Thoracic aorta (tissue), 2 donors: ENCODE measurements at places on chromosomes 11 and 22. TPM values are rescaled to one million over a fixed set of nuclear protein-coding genes. Genes with fewer than 3 reads are reported as not detected.

DNA sequence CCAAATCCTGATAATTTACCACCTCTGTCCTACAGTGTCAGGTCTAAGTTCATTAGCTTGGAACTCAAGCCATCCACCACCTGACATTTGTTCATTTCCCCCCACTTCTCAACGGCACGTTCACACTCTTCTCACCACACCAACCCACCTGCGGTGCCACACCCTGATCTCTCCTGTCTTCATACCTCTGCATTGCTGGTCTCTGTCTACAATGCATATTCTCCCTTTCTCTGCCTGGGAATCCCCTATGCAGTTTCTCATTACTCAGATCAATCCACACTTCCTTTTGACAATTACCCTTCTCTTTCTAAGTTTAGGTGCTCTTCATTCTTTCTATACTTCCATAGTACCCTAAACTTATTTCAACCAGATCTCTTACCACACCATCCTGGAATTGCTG is 20.4 kb upstream of the EMSY start:
- DNase-seq = no peak

DNA sequence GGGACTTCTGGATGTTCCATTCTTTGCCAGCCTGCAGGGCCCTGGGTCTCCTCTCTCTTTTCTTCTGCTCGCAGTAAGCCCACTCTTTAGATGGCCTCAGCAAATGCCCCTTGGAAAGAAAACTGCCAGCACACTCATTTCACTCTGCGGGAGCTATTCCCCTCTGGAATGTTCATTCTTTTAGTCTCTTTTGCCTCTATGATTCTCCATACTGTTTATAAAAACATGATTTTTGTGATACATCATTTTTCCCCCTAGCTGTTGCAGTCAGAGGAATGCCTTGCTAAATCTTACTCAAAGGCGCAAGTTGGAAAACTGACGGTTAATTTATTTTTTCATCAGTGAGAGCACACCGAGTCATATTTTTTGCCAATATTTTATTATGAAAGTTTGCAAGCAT is 184.9 kb downstream of the SNX19 start:
- DNase-seq = no peak

- no peak for DNase-seq
These were observed 40.4 kb downstream of the BCR start for GRCh38 chr22:23220485-23221350.

- no peak for DNase-seq
These were observed 6.7 kb upstream of the NAV2 start for GRCh38 chr11:19705936-19706335.

- DNase-seq = no peak
These were observed 53.5 kb downstream of the CYTH4 start for GRCh38 chr22:37335806-37336199.

DNA sequence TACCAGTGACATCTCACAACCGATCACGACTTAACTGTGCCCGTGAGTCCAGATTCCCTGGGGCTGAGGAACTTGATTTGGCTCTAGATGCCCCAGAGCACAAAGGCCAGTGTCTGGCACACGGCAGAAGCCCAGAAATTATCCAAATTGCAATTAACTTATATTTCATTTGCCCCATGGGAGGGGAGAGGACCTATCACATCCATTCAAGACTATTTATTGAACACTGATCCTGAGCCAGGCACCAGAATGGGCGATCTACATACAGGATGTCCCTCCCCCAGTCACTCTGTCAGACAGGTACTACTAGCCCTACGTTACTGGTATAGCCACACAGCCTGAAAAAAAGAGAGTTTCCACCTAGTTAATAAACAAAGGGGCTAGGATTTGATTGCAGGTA is 5.1 kb downstream of the DNAL4 start:
- DNase-seq = no peak

DNA sequence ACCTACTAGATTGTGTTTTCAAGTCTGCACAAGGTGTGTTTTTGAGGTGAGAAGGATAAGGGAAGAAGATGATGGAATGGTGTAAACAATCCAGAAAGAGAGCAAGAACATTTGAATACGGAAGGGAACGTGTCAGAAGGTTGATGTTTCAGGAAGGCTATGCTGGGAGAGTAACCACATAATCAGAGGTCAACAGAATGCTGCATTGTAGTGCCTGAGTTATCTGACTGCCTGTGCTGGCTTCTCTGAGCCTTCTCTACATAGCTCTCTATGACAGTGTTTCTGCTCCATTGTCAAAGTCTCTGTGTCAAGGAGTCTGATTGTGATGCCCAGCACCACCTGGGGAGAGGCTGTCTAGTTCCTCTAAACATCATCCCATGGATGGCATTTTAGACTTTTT is 74.1 kb downstream of the CYB5R2 start:
- no peak for DNase-seq

- DNase-seq = no peak
These were observed 34.8 kb upstream of the ALKBH3 start for GRCh38 chr11:43845816-43846215.

LRRN4CL gene
- 22.5 TPM for total RNA-seq

TRIM51 gene
- not detected for total RNA-seq

GRAMD1B gene
- total RNA-seq = 5.7 TPM

ST14 gene
- total RNA-seq = 6.9 TPM
